Effector memory CD8-positive, alpha-beta T cell (primary cell): ENCODE measurements at places on chromosomes 6 and 20.
A peak's percentile ranks its signal among the peaks of the same experiment; 100 is the strongest.

DNA sequence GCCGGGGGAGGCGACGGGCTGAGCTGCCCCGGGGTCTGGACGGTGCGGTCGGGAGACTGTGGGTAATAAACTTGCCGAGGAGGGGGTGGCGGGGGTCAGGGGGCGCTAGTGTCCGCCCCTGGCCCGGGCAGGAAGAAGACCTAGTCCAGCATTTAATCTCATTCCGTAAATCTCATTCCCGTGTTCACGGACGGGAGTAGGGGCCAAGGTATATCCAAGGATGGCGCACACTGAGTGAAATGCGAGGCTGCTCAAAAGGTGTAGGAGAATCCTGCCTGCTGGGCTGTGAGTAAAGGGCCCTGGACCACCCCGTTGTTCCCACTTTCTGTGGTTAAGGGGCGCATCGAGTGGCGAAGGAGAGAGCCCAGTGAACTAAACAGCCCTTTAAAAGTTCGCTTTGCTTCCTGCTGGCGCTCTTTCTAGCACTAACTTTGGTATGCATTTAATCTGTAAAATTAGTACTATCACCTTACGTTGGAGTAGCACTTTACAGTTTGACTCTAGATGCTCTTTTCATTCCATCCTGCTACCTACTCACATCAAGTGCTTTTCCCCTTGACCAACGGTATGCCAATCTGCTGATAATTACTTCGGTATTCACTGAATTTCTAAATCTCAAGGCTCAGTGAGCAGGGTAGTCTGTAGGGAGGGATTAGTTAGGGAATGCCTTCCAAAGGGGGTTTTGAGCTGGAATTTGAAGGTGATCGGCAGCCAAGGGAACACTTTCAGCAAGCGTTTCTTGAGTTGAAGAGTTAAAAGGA is 730 bp downstream of the PARD6B start:
- H3K4me1 ChIP-seq, result peaks cover 14% of the 10 kb centered on the region
- no peaks in the 10 kb centered on the region for H3K27me3 ChIP-seq
- peak; percentile 1 for DNase-seq
- peak overlapping the region; percentile 88 for H3K4me3 ChIP-seq
- H3K27ac ChIP-seq, result peak overlapping the region; percentile 51
- peaks cover 11% of the 10 kb centered on the region for H3K36me3 ChIP-seq

- H3K4me1 ChIP-seq, result no peaks in the 10 kb centered on the region
- H3K36me3 ChIP-seq, result no peaks in the 10 kb centered on the region
- DNase-seq, result no peak
Measured at GRCh38 chr6:91695221-91695620, 1108.3 kb upstream of the MAP3K7 start.

DNA sequence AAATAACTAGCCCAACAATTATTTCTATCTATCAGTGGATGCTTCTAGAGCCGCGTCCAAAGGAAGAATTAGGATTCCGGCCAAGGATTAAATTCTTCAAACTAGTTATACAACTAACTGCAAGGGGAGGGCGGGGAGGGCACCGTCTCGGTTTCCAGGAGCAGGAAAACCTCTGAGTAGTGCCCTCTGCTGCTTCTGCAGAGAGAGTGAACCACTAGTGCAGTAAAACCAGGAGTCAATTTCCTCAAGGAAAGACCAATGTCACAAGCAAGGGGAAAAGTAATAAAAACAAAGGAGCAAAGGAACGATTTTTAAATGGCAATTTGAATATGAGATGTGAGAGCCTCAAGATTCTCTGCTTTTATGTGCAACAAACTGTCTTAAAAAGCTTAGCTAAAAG is 16.5 kb upstream of the UBE2J1 start:
- no peak overlapping the region for H3K4me3 ChIP-seq
- no peaks in the 10 kb centered on the region for H3K27me3 ChIP-seq
- H3K27ac ChIP-seq, result no peak overlapping the region
- no peak for DNase-seq
- H3K36me3 ChIP-seq, result no peaks in the 10 kb centered on the region
- H3K4me1 ChIP-seq, result peaks cover 7% of the 10 kb centered on the region

DNA sequence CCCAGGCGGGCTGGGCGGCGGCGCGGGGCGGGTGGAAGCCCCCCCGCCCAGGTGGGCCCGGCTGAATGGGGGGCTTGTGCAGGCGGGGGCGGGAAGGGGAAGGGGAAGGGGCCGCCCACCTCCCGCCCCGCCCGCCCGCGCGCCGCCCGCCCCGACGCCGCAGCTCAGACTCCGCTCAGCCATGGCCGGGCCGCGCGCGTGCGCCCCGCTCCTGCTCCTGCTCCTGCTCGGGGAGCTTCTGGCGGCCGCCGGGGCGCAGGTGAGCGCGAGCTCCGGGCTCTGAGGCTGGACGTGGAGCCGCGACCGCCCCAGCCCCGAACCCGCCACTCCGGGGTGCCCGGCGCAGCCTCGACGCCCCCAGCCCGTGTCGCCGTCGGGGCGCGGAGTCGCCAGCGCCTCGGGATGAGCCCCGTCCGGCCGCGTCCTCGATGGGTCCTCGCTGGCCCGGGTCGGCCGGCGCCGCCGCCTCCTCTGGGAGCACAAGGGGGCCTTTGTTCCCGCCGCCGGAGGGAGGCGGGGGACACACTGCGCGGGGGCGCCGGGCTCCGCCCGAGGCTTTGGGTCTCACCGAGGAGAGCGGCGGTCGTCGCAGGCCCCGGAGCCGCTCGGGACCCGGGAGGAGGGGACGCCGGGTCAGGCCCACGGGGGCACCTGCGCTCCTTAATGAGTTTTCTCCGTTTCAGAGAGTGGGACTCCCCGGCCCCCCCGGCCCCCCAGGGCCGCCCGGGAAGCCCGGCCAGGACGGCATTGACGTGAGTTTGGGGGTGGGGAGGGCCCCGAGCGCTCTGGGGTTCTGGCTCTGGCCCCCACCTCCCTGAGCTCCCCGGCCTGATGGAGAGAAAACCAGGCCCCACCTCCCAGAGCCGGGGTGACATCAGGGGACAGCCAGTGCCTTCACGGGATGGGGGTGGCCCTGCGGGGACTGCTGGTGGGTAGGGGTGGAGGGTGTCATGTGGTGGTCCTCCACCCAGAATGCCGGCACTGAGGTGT is at the start of gene COL9A3:
TSS of gene COL9A3 (plus strand) at position 167 of the 990 bp plus-strand sequence. CDS start at position 182, 15 bp downstream.
- peaks cover 23% of the 10 kb centered on the region for H3K36me3 ChIP-seq
- peaks cover 8% of the 10 kb centered on the region for H3K27me3 ChIP-seq
- H3K4me3 ChIP-seq, result peak within 1 kb of the TSS; percentile 18
- peaks cover 11% of the 10 kb centered on the region for H3K4me1 ChIP-seq
- no peak for DNase-seq

- no peak overlapping the region for H3K4me3 ChIP-seq
- H3K27ac ChIP-seq, result no peak overlapping the region
- peaks cover 20% of the 10 kb centered on the region for H3K27me3 ChIP-seq
- H3K36me3 ChIP-seq, result no peaks in the 10 kb centered on the region
Measured at GRCh38 chr6:166192136-166192535, 24.5 kb upstream of the TBXT start.

DNA sequence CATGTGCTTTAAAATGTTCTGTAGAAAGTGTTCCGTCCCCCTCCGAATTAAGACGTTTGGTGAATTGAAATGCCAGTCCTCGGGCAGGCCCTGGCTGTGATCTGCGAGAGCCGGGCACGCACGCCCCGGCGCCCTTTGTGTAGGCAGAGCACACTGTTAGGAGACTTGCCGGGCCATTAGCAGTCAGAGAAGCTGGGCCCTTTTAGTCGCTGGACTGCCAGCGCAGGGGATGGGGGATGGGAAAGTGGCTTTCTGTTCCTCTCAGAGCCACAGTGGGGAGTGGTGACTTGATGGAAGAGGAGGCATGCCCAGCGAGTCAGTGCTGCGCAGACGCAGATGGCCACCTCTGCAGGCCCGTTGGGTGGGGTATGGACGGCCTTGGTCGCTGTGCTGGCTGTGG is 2.2 kb downstream of the PPP1R3G start:
- H3K27me3 ChIP-seq, result peaks cover 67% of the 10 kb centered on the region
- H3K27ac ChIP-seq, result no peak overlapping the region
- H3K4me1 ChIP-seq, result no peaks in the 10 kb centered on the region
- no peak overlapping the region for H3K4me3 ChIP-seq
- no peaks in the 10 kb centered on the region for H3K36me3 ChIP-seq

- H3K27me3 ChIP-seq, result no peaks in the 10 kb centered on the region
- no peak overlapping the region for H3K27ac ChIP-seq
- H3K36me3 ChIP-seq, result no peaks in the 10 kb centered on the region
- no peak for DNase-seq
Measured at GRCh38 chr6:143336446-143337152, 113.9 kb downstream of the ADAT2 start.

- peaks cover 44% of the 10 kb centered on the region for H3K27me3 ChIP-seq
- no peak overlapping the region for H3K27ac ChIP-seq
- peaks cover 21% of the 10 kb centered on the region for H3K36me3 ChIP-seq
- peaks cover 17% of the 10 kb centered on the region for H3K4me1 ChIP-seq
Measured at GRCh38 chr20:63178446-63178820, 37.5 kb downstream of the YTHDF1 start.

DNA sequence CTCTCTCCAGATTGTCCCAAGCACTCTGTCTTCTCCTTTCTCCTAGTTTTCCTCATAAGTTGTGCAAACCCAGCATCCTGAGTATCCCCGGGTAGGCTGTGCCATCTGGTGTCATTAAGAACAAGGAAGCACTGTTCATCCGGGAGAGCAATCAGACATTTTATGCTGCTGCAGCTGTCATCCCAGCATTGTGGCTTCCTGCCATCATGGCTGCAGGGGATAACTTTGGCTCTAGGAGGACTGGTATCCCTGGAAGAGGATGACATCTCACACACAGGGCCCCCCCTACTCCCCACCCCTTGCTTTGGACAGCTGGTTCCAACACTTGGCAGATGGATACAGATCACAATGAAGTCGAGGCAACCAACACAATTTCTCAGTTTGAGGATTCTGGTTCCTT is 1195.1 kb upstream of the MAP3K7 start:
- H3K36me3 ChIP-seq, result no peaks in the 10 kb centered on the region
- no peak overlapping the region for H3K4me3 ChIP-seq
- H3K4me1 ChIP-seq, result no peaks in the 10 kb centered on the region
- H3K27me3 ChIP-seq, result no peaks in the 10 kb centered on the region
- no peak for DNase-seq

DNA sequence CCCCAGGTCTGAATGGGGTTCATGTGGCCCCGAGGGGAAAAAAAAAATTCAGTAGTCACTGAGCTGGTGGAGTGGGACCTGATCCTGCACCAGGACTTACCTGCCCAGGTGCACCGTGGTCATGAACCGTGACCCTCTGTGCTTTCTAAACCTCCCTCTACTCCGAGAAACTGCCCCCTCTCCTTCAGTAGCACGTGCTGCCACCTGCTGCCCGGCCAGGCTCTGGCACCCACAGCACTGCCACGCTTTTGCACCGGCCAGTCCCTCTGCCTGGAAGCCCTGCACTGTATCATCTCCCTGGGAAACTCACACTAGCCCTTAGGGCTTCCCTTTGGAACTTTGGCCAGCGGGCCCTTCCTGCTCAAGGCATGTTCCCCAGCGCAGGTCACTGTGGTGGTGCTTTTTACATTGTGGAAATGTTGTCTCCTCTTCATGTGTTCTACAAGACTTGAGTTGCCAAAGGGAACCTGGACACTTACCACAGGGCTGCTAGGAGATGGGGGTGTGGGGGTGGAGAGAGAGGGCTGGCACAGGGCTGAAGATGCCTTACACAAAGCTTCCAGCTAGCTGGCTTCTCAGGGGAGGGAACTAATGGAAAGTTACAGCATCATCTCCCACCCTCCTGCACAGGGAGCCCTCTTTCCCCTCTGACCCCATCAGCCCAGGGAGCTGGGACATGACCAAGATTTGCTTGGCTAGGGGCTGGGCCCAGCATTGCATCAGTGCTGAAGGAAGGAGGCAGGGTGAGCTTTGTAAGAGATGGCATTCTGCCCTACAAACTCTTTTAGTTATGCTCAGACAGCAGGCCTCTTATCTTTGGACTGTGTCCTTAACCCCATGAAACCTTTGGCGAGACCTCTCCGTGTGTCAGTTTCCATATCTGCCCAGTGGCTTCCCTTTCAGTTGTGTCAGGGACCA is 2.5 kb upstream of the PTPRT start:
- H3K4me1 ChIP-seq, result peaks cover 10% of the 10 kb centered on the region
- no peak for DNase-seq
- H3K4me3 ChIP-seq, result no peak overlapping the region
- H3K27me3 ChIP-seq, result peaks cover 53% of the 10 kb centered on the region
- H3K36me3 ChIP-seq, result no peaks in the 10 kb centered on the region

- H3K4me3 ChIP-seq, result no peak overlapping the region
- no peaks in the 10 kb centered on the region for H3K4me1 ChIP-seq
- H3K27ac ChIP-seq, result no peak overlapping the region
- H3K27me3 ChIP-seq, result peaks cover 65% of the 10 kb centered on the region
Measured at GRCh38 chr6:136113736-136114173, 136.4 kb downstream of the MTFR2 start.

DNA sequence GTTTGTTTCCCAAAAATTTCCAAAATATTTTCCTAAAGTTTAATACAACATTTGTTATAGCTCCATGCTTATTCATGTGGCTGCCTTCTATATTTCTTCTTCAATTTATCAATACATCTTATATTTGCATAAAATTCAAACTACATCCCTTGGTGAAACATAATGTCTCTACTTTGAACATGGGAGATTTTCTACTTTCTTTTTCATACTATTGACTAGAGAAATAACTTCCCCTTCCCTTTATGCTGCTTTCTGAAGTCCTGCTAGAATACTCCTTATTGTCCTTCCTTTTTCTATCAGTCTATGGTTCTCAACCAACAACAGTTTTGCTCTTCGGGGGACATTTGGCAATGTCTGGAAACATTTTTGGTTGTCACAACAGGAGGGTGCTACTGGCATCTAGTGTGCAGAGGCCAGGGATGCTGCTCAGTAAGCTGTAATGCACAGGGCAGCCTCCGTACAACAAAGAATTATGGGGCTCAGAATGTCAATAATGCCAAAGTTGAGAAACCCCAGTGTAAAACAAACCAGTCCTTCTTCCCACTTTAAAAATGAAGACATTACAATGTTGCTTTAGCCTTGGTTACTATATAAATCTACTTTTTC is 29.9 kb downstream of the MKKS start:
- no peak overlapping the region for H3K27ac ChIP-seq
- no peaks in the 10 kb centered on the region for H3K4me1 ChIP-seq
- no peaks in the 10 kb centered on the region for H3K27me3 ChIP-seq

DNA sequence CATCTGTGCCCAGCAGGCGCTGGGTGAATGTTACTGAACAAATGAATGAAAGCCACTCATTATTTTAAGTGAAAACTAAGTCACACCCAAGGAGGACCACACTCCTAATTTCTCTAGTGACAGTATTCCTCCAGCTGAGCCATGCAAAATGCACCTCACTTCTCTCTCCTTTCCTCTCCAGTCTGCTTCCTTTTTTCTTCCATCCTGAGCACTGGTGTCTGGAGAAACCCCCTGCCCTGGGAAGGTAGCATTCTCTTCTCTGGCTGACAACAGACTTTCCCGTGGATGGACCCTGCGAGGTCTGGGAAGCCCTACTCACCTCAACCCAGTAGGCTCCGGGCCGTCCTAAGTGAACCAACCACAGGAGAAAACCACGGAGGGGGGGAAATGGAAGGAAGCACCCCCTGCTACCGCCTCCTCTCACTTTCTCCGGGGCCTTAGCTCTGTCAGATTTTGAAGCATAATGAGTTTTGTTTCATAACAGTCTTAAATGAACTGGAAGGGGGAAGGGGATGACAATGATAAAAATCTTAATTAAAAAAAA is 22.6 kb downstream of the TRERF1 start:
- no peak for DNase-seq
- H3K4me1 ChIP-seq, result peaks cover 61% of the 10 kb centered on the region
- H3K36me3 ChIP-seq, result peaks cover 9% of the 10 kb centered on the region
- peak overlapping the region; percentile 95 for H3K27ac ChIP-seq
- H3K27me3 ChIP-seq, result no peaks in the 10 kb centered on the region
